ENCODE measurements at places on chromosomes 7 and 10. TPM values are rescaled to one million over a fixed set of nuclear protein-coding genes. Genes with fewer than 3 reads are reported as not detected.

DNA sequence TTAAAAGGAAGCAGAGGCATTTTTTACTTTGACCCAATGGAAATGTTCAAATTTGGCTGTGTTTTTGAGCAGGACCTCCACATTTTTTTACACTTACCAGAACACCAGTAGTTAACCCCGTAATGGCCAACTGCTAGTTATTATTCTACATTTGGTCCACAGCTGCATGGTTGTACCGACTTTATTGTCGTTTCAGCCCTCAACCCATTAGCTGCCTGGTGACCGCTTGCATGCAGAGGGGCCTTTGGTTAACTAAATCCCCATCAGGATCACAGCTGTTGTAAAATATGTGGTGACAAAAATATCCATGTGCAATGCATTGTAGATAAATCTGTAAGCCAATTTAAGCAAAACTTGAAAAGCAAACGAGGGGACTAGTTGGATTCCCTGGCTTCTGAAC lies 342.2 kb upstream of the MEOX2 start:
- DNase-seq, result no peak

GRCh38 chr7:18499407-18500177 lies 4.0 kb downstream of the HDAC9 start:
- no peak for DNase-seq

- no peak for DNase-seq
These were observed 172.3 kb upstream of the ADCY1 start for GRCh38 chr7:45401851-45402250.

DNA sequence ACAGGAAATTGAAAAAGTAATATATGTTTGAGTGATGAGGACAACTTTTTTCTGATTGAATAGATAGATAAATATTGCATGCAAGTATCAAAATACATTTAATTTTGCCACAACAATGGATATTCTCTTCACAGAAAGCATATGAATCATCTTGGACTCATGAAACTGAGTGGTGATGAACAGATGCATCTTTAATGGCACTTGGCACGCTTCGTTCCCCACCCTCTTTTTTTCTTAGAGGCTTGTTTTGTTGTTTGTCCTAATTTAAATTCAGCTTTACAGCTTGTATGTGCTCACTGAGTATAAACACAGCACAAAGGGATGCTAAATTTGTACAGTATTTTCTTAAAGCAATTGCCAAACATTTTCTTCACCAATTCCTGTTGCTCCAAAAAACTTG lies 145.0 kb upstream of the YAE1 start:
- no peak for DNase-seq

- no peak for DNase-seq
These were observed 49.8 kb downstream of the SPOCK2 start for GRCh38 chr10:72038458-72039001.

GRCh38 chr10:79400146-79401004 lies 45.0 kb downstream of the ZCCHC24 start:
- no peak for DNase-seq

The MOGAT3 gene
- not detected for total RNA-seq

The ASZ1 gene
- total RNA-seq, result not detected
